ENCODE measurements at places on chromosomes 13 and 19.

GRCh38 chr19:47601180-47601904, 7.6 kb upstream of the BICRA start:
- no peak for DNase-seq

DNA sequence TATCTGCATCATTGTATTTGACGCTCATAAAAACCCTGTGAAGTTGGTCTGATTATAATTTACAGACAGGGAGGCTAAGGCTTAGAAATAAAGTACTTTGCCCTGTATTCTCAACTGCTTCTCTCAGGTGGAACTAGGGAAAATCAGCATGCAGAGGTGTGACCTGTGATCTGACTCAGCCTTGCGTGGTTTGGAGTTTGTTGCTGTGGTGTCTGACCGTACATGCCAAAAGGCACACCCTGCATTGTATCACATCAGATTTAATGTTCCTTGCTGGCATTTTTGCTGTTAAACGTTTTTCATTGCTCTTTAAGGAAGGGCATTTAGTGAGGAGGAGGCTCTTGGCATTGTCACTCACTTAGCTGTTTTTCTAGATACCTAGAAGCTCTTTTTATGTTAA, 58.8 kb upstream of the C1QTNF9B start:
- peak; percentile 36 for DNase-seq

GRCh38 chr13:30443957-30444404, 21.7 kb downstream of the UBE2L5 start:
- no peak for DNase-seq

DNA sequence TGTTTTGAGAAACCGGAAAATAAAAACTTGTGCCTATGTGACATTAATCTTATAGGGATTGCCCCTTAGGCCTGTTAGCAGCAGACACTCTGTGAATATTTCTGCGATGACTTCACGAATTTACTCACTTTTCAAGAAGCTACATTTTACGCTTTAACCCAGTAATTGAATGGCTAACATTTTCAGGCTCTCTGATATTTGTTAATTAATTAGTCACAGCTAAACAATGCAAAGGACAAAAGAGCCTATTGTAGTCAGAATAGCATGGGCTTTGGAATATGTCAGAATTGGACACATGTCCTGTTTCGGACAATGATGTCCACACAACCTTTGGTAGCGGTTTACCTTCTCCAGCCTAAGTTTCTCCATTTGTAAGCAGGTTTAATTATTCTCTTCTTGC, 506.6 kb downstream of the EFNB2 start:
- no peak for DNase-seq

- no peak for DNase-seq
Measured at GRCh38 chr13:57878291-57878690, 246.7 kb downstream of the PCDH17 start.

- DNase-seq: no peak
Measured at GRCh38 chr13:23987331-23987894, 90.1 kb upstream of the C1QTNF9B start.

DNA sequence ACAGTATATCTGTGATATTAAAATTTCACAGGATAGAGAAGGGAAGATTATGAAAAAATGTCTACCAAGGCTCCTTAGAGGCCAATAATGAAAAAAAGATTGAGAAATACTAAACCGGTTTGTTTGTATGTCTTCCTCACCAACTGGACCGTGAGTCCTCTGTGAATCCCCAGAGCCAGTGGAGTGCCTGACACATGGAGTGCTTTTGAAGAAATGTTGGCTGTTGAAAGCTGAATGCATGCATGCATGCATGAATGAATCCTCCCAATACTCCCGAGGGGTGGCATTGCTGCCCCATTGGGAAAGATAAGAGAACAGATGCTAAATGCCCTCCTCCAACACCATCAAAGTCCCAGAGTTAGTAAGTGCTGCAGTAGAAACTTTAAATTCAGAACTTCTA, 152.7 kb upstream of the SERP2 start:
- DNase-seq: no peak

DNA sequence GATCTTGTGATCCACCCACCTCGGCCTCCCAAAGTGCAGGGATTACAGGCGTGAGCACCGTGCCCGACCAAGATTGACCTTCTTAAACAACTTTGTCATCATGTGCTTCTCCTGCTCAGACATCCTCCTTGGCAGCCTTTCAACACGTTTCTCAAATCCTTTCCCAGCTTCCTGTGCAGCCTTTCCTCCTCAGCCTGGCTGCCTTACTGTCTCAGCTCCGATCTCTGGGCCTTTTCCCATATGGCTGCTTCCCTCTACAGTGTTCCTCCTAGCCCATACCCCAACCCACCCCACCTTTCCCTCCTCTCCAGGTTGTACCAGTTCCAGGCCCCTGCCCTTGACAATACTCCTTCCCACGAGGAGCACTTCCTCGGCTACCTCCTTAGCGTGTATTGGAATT, 7.2 kb downstream of the PHF11 start:
- peak; percentile 15 for DNase-seq

DNA sequence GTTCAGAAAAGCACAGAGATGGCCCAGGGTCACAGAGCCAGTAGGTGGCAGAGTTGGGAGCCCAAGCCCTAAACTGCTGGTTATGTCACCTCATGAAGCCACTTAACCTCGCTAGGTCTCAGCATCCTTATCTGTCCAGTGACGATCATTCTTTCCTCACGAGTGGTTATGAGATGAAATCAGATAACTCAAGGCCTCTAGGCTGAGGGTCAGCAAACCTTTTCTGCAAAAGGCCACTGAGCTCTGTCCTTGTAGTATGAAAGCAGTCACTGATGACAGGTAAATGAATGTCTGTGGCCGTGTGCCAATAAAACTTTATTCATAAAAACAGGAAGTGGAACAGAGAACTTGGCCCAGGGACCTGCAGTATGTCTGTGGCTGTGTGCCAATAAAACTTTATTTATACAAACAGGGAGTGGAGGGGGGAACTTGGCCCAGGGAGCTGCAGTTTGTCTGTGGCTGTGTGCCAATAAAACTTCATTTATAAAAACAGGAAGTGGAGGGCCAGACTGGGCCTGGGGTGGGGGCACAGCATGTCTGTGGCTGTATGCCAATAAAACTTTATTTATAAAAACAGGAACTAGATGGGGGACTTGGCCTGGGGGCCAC, 71.2 kb downstream of the GNG7 start:
- DNase-seq: no peak

DNA sequence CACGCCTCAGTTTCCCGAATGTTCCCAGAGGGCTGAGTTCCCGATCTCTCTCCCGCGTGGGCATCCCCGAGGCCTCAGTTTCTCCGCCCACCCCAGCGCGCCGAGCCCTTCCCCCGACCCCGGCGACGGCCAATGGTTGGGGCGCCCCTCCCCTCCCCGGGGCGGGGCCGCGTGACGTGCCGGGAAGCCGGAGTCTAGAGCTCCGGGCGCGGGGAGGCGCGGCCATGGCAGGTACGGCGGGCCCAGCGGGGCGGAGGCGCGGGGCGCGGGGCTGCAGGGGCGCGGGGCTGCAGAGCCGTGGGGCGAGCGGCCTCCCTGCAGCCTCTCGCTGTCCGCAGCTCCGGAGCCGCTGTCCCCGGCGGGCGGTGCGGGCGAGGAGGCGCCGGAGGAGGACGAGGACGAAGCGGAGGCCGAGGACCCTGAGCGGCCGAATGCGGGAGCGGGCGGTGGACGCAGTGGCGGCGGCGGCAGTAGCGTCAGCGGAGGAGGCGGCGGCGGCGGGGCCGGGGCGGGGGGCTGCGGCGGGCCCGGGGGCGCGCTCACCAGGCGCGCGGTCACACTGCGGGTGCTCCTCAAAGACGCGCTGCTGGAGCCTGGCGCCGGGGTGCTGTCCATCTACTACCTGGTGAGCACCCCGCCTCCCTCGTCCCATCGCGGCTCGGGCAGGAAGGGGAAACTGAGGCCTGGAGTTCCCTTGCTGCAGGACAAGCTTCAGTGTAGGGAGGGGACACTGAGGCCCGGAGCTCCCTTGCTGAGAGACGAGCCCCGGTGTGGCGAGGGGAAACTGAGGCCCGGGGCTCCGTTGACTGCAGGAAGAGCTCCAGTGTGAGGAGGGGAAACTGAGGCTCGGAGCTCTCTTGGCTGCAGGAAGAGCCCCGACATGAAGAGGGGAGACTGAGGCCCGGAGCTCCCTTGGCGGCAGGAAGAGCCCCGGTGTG, at the start of gene MPND:
MPND (plus strand) TSS at position 193 of the 938 bp plus-strand sequence; CDS start at position 225, 32 bp downstream.
- peak; percentile 96 for DNase-seq

DNA sequence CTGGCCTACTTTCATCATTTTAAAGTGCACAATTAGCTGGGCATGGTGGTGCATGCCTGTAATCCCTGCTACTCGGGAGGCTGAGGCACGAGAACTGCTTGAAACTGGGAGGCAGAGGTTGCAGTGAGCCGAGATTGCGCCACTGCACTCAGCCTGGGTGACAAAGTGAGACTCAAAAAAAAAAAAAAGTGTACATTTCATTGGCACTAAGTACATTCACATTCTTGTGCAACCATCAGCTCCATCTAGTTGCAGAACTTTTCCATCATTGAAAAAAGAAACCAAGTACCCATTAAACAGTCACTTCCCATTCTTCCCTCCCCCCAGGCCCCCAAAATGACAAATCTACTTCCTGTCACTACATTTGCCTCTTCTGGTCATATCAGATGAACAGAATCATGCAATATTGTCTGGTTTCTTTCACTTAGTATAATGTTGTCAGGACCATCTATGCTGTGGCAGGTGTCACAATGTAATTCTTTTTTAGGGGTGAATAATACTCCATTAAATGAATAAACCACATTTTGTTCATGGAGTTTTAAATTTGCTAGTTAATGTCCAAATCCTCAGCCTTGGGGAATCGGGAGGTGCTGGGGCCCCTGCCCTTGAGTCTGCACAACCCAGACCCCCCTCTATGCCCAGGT, 7.4 kb upstream of the SIGLEC11 start:
- DNase-seq: no peak

GRCh38 chr13:33115274-33115673, 99.1 kb downstream of the KL start:
- DNase-seq: no peak

- DNase-seq: peak; percentile 2
Measured at GRCh38 chr19:20926796-20927195, 3.7 kb downstream of the ZNF85 start.

DNA sequence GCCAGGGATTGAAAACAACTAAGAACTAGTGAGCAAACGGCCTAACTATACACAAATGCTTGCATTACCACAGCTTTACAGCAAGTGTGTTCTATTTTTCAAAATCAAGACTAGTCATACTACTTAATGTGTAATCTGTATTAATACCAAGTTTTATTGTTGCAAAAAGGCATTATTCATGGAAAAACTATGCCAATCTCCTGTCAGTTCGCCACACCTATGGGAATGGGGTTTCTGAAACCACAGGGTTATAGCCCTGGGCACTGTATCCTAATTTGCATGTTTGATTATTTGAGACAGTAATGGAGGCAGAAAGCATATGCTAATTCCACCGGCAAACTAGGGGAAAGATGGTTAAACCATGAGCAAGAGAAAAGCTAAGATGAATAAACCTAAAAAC, 14.3 kb downstream of the GAS6 start:
- DNase-seq: no peak

DNA sequence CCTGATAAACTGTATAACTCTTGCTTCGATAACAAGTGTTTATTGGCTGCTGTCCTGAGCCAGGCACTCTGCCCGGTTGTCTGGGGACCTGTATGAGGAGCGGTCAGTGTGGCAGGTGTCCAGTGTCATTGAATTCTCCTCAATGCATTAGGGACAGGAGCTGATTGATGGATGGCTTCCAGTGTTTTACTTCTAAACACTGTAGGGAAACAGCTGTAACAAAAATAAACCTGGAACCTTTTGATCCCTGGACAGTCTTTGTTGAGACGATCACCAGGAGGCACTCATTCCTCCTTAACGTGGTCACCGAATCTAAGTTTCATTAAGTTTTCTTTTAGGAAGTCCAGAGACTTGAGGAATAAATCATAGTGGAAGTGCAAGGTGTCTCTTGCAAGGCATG, 17.9 kb downstream of the UBAC2 start:
- DNase-seq: no peak

GRCh38 chr13:30868799-30869470, 37.1 kb upstream of the MEDAG start:
- no peak for DNase-seq

DNA sequence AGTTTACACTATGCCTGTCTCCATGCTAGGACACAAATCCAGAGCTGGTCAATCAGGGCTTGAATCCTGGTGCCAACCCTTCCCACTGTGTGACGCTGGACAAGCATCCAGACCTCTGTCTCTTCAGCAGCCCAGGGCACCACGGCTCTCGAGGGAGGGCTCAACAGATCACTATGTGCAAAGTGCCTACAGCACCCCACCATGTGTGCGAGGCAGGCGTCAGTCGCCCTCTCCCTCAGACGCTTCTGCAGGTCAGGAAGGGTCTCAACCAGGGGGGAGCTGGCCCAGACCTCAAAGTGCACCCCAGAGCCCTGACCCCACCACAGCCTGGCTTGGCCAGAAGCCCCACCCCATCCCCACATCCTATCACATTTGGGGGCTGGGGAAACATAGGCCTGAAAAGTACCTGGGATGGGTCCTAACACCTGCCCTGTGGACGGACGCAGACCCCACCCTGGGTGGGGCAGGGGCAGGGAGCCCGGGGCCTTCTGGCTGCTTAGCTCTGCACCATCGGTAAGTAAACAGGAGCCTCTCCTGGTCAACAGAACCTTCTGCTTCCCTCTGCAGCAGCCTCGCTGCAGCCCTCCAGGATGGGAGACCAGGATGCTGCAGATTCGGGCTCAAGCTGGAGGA, 2.9 kb upstream of the C2CD4C start:
- no peak for DNase-seq

DNA sequence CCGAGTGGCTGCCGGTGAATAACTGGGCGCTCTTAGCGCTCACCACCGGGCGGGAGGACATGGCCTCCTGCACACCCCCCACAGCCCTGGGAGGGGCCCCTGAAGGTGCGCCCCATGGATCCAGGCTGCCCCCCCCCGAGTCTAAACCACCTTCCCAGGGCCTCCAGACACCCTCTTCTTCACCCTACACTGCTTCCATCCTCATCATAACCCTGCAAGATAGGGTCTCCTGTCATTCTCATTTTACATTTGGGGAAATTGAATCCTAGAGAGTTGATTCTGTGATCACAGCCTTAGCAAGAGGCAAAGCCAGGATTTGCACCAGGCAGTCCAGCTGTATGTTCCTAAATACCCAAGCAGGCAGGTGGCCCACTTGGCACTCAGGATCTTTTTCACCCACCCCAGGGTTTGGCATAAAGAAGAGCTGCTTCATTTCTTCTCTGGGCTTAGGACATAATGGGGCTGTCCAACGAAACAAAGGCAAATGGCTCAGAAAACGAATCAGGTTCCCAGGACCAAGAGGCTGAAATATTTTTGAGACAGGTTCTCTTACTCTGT, 110.8 kb downstream of the PTPRS start:
- no peak for DNase-seq
